WTC11 (cell line): ENCODE measurements at places on chromosomes 4 and X.

- no peak for DNase-seq
- H3K36me3 ChIP-seq = no peaks in the 10 kb centered on the region
- H3K27ac ChIP-seq = no peak overlapping the region
- no peak overlapping the region for H3K4me3 ChIP-seq
- H3K4me1 ChIP-seq = no peaks in the 10 kb centered on the region
- no peaks in the 10 kb centered on the region for H3K27me3 ChIP-seq
These were observed 68.8 kb downstream of the TECRL start for GRCh38 chr4:64340218-64341110.

DNA sequence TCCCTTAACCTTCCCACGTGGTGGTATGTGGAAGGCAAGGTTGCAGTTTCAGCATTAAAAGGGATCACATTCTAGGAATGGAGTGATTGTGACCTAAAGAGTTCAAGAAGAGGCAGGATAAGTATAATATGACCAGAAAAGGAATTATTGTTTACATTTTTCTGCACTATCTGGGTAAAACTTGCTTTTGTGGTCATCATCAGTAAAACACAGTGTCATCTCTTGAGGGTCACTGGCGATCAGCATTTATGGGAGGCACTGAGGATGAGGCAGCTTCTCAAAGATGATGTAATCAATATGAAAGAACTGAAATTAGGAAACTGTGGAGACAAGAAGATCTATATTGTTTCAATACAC lies 88.7 kb downstream of the CFAP299 start:
- H3K36me3 ChIP-seq = no peaks in the 10 kb centered on the region
- no peak overlapping the region for H3K27ac ChIP-seq
- no peaks in the 10 kb centered on the region for H3K27me3 ChIP-seq
- DNase-seq = no peak
- no peak overlapping the region for H3K4me3 ChIP-seq

GRCh38 chr4:90240333-90240732 lies 113.1 kb downstream of the CCSER1 start:
- DNase-seq = no peak
- no peaks in the 10 kb centered on the region for H3K27me3 ChIP-seq
- no peaks in the 10 kb centered on the region for H3K4me1 ChIP-seq
- no peak overlapping the region for H3K4me3 ChIP-seq
- no peaks in the 10 kb centered on the region for H3K36me3 ChIP-seq
- no peak overlapping the region for H3K27ac ChIP-seq

GRCh38 chr4:74770226-74770910 lies 24.0 kb downstream of the BTC start:
- no peaks in the 10 kb centered on the region for H3K27me3 ChIP-seq
- no peak overlapping the region for H3K4me3 ChIP-seq
- no peak for DNase-seq
- H3K27ac ChIP-seq = no peak overlapping the region; the same call in 1 of the 2 replicates
- H3K36me3 ChIP-seq = no peaks in the 10 kb centered on the region

DNA sequence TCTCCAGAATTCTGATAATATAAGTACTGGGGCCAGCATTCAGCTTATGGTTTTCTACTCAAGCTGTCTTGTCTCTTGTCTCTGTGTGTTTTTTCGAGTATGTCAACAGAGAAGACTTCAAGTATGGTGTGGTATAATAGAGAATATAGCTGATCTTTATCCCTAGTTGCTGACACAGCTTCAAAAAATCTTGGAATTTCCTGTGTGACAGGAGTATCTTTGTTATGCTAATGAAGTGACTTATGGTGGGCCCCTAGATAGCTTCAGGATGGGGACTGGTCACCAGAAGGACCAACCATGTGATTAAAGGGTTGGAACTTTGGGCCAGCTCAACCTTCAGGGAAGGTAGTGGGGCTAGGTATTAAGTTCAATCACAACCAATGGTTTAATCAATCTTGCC lies 2.9 kb downstream of the GPRASP3 start:
- no peaks in the 10 kb centered on the region for H3K36me3 ChIP-seq
- H3K27me3 ChIP-seq = 0 out of 2 replicates have a peak, but pooled peaks cover 3% of the 10 kb centered on the region
- H3K27ac ChIP-seq = no peak overlapping the region
- no peak for DNase-seq

DNA sequence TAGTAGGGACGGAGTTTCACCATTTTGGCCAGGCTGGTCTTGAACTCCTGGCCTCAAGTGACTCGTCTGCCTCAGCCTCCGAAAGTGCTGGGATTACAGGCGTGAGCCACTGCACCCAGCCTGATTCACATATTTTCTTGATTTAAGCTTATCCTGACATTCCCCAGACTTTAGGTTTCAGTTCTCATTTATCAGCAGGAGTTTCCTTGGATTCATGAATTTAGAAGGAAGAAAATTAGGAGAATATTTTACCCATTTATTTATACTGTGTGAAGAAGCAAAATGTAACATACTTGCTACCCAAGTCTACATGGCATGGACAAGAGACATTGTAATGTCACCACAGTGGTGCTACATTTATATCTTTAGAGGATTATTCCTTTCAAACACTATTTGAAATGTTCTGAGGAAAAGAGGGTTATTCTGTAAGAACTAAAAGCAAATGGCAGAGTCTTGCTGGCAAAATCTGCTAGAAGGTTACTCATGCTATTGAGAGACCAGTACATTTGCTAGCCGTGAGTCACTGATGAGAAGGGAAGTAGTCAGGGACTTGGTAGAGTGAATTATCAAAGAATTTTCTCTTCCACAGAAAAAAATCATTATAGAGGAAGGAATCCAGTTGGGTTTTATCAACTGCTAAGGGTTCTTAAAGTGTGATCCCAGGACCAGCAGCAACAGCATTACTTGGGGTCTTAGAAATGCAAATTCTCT lies 26.1 kb upstream of the CFAP299 start:
- H3K27ac ChIP-seq = no peak overlapping the region
- DNase-seq = no peak
- no peak overlapping the region for H3K4me3 ChIP-seq
- no peaks in the 10 kb centered on the region; the same call in 1 of the 2 replicates for H3K27me3 ChIP-seq

- no peaks in the 10 kb centered on the region for H3K4me1 ChIP-seq
- no peak for DNase-seq
- no peaks in the 10 kb centered on the region for H3K27me3 ChIP-seq
- no peak overlapping the region for H3K4me3 ChIP-seq
These were observed 17.3 kb upstream of the FMR1 start for GRCh38 chrX:147894366-147894963.

DNA sequence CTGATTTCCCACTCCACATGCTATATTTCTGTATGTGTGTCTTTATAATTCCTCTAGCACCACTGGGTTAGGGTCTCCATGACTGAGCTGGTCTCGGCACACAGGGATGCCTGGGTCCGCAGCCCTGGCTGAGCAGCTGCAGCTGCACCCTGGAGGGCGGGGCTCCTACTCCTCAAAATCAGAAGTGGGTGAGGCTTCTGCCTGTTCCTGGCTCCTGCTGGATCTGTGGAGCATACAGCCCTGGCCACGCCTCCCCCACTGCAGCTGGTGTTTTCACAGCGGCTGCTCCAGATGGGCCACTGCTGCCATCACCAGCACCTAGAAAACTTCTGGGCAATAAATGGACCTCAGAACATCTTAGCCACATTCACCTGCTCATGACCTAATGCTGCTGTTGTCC lies 30.9 kb downstream of the SPCS3 start:
- no peak for DNase-seq
- H3K27ac ChIP-seq = no peak overlapping the region
- no peaks in the 10 kb centered on the region for H3K4me1 ChIP-seq
- H3K36me3 ChIP-seq = peaks cover 63% of the 10 kb centered on the region

GRCh38 chr4:36511785-36512184 lies 230.4 kb downstream of the DTHD1 start:
- no peak for DNase-seq
- no peaks in the 10 kb centered on the region for H3K27me3 ChIP-seq
- H3K4me1 ChIP-seq = peaks cover 10% of the 10 kb centered on the region
- H3K4me3 ChIP-seq = no peak overlapping the region
- no peak overlapping the region for H3K27ac ChIP-seq

- no peaks in the 10 kb centered on the region for H3K36me3 ChIP-seq
- H3K27me3 ChIP-seq = no peaks in the 10 kb centered on the region
- no peak overlapping the region for H3K4me3 ChIP-seq
- H3K27ac ChIP-seq = no peak overlapping the region
These were observed 248.9 kb downstream of the TLL1 start for GRCh38 chr4:166121897-166122296.

GRCh38 chrX:31139961-31140360 lies 68.1 kb upstream of the FTHL17 start:
- H3K4me3 ChIP-seq = no peak overlapping the region
- H3K27me3 ChIP-seq = no peaks in the 10 kb centered on the region
- H3K27ac ChIP-seq = no peak overlapping the region
- peaks cover 14% of the 10 kb centered on the region for H3K4me1 ChIP-seq
- peaks cover 16% of the 10 kb centered on the region for H3K36me3 ChIP-seq
- DNase-seq = no peak

DNA sequence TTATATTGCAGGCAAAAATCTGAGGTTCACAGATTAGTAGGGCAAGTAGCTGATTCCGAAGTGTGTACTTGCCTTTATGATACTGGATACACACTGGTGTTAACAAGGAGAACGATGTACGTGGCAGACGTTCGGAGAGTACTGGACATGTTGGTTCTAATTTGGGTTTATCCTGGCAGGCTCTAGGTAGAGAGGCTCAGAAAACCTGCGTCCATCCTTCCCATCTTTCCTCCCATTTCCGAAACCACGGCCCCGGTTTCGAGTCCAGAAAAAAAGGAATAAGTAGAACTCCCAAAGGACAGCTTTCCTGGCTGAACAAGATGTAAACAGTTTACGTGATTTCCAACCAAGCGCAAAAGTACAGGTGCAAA lies 351 bp upstream of the SLC30A9 start:
- peak overlapping the region; percentile 99 for H3K4me3 ChIP-seq
- H3K4me1 ChIP-seq = peaks cover 36% of the 10 kb centered on the region
- H3K27me3 ChIP-seq = no peaks in the 10 kb centered on the region
- H3K36me3 ChIP-seq = no peaks in the 10 kb centered on the region
- H3K27ac ChIP-seq = peak overlapping the region; percentile 99

GRCh38 chr4:95415346-95415771 lies 133.4 kb downstream of the UNC5C start:
- H3K27ac ChIP-seq = no peak overlapping the region
- H3K27me3 ChIP-seq = no peaks in the 10 kb centered on the region
- peaks cover 7% of the 10 kb centered on the region for H3K4me1 ChIP-seq
- no peaks in the 10 kb centered on the region for H3K36me3 ChIP-seq
- DNase-seq = no peak

- no peaks in the 10 kb centered on the region for H3K36me3 ChIP-seq
- no peak overlapping the region for H3K4me3 ChIP-seq
- H3K27ac ChIP-seq = no peak overlapping the region
- DNase-seq = no peak
These were observed 196.7 kb downstream of the ZNF330 start for GRCh38 chr4:141417387-141417786.

- H3K4me3 ChIP-seq = no peak overlapping the region
- no peak for DNase-seq
These were observed 435.8 kb downstream of the SPRY1 start for GRCh38 chr4:123832173-123833026.

- H3K4me1 ChIP-seq = no peaks in the 10 kb centered on the region
- no peak overlapping the region for H3K27ac ChIP-seq
- H3K4me3 ChIP-seq = no peak overlapping the region
- DNase-seq = no peak
- no peaks in the 10 kb centered on the region for H3K36me3 ChIP-seq
These were observed 1640.9 kb upstream of the PCDH7 start for GRCh38 chr4:29079260-29079659.

DNA sequence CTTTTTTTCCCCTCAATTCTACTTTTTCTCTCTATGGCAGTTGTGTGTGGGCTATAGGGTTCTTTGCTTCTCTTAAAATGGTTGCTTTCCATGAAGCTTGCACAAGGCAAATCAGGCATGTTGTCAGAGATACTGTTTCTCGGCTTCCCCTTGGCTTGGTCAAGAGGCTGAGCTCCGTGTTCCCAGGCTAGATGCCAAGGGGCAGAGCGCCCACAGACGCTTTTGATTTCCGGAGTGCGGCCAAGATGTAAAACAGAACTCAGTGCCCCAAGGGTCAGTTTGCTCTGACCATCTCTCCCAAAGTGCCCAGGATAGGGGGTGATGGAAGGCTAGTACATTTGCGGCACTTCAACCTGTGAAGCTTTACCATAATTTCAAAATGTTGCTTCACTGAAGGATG lies 64.2 kb upstream of the DIPK2B start:
- H3K4me1 ChIP-seq = peaks cover 11% of the 10 kb centered on the region
- no peaks in the 10 kb centered on the region for H3K36me3 ChIP-seq
- H3K27me3 ChIP-seq = no peaks in the 10 kb centered on the region
- DNase-seq = no peak

GRCh38 chr4:169345316-169345721 lies 74.6 kb upstream of the SH3RF1 start:
- H3K27ac ChIP-seq = no peak overlapping the region
- H3K4me1 ChIP-seq = 0 out of 2 replicates have a peak, but pooled peaks cover 4% of the 10 kb centered on the region
- no peak overlapping the region for H3K4me3 ChIP-seq
- no peak for DNase-seq

DNA sequence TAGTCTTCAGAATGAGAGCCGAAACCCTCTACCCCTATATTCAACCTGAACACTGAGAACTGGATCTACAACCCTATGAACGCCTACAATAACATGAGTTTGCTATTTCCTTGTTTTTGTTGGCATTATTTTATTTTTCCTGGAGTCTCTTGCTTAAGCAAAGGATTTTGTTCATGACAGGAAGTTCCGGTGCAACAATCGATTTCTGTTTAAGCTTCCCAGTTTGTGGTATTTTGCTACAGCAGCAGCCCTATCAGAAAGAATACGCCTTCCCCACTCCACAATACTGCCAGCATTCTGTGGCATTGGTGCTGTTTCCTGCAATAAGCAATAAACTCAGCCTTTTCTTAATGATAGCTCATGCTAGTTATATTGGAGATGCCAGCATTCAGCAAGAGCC lies 60.9 kb downstream of the NPY5R start:
- 0 out of 2 replicates have a peak, but pooled peaks cover 2% of the 10 kb centered on the region for H3K36me3 ChIP-seq
- no peak for DNase-seq
- no peak overlapping the region for H3K4me3 ChIP-seq
- H3K27me3 ChIP-seq = no peaks in the 10 kb centered on the region
- H3K4me1 ChIP-seq = peaks cover 43% of the 10 kb centered on the region

- H3K27me3 ChIP-seq = no peaks in the 10 kb centered on the region
- no peaks in the 10 kb centered on the region for H3K36me3 ChIP-seq
- peaks cover 17% of the 10 kb centered on the region for H3K4me1 ChIP-seq
- 0 out of 2 replicates have a peak overlapping the region, but pooled peaks have one; percentile 36 for H3K27ac ChIP-seq
- no peak overlapping the region for H3K4me3 ChIP-seq
- DNase-seq = peak; percentile 17
These were observed 12.3 kb downstream of the NAT8L start for GRCh38 chr4:2071252-2071911.

DNA sequence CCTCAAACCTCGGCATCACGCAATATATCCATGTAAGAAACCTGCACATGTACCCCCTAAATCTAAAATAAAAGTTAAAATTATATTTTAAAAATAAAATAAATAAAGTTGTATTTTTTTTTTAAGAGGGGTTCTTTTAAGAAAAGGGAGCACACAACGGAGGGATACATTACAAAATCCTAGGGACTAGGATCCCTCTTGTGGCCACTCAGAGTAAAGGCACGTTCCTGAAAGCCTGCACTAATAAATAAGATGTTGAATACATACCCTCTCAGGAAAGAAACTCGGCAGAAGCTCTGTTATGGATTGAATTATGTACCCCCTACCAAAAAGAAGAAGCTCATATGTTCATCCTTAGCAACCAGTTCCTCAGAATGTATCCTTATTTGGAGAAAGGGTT lies 50.9 kb upstream of the PRDX4 start:
- no peaks in the 10 kb centered on the region for H3K4me1 ChIP-seq
- no peaks in the 10 kb centered on the region for H3K27me3 ChIP-seq
- DNase-seq = no peak
- no peak overlapping the region for H3K4me3 ChIP-seq
- no peak overlapping the region for H3K27ac ChIP-seq
- H3K36me3 ChIP-seq = no peaks in the 10 kb centered on the region

- H3K27me3 ChIP-seq = peaks cover 26% of the 10 kb centered on the region
- 0 out of 2 replicates have a peak, but pooled peaks cover 2% of the 10 kb centered on the region for H3K36me3 ChIP-seq
- H3K4me1 ChIP-seq = peaks cover 24% of the 10 kb centered on the region
- H3K4me3 ChIP-seq = no peak overlapping the region
- no peak for DNase-seq
- no peak overlapping the region for H3K27ac ChIP-seq
These were observed 2.1 kb downstream of the MAGEB2 start for GRCh38 chrX:30217465-30217864.
